ENCODE measurements at places on chromosomes 5 and 9. TPM values are rescaled to one million over a fixed set of nuclear protein-coding genes. Genes with fewer than 3 reads are reported as not detected.

Gene FABP6
- not detected for total RNA-seq

Gene FOXD1
- total RNA-seq = 5.9 TPM

Gene PLPP7
- total RNA-seq = 4.0 TPM

Gene RAB3C
- total RNA-seq = 3.7 TPM

Gene OR13J1
- total RNA-seq = not detected

Gene AQP7
- total RNA-seq = 11.9 TPM

Measured in kidney (tissue), 22 donors.